ENCODE measurements at places on chromosomes 16 and 17.

DNA sequence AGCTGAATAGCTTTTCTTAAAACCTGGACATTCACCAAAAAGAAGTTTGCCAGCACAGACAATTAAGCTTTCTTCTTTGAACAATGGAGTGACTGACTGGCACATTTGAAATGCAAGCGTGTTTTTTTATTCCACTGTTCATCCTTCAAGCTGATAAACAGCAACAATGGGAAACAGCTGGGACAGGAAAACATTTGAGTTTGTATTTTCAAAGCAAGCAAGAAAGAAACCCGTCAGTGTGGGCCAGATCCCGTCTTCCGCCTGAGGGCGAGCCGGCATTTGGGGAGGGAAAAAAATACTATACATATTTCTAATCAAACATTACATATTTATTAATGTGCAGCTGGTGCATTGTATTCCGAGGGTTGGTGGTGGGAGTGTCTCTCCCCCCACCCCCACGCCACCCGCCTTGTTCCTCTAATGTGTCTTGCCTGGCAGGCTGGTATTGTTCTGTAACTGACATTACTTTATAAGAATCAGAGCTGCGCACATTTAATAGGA is 94.3 kb downstream of the CYLD start:
- DNase-seq = no peak

- DNase-seq = no peak
These were observed 424.7 kb upstream of the MAF start for GRCh38 chr16:80025236-80025635.

GRCh38 chr17:42120770-42121769 is at the start of gene KAT2A:
Gene KAT2A (minus strand): TSS chr17:42121367. CDS start chr17:42121304, 63 bp downstream.
- DNase-seq = peak; percentile 82

DNA sequence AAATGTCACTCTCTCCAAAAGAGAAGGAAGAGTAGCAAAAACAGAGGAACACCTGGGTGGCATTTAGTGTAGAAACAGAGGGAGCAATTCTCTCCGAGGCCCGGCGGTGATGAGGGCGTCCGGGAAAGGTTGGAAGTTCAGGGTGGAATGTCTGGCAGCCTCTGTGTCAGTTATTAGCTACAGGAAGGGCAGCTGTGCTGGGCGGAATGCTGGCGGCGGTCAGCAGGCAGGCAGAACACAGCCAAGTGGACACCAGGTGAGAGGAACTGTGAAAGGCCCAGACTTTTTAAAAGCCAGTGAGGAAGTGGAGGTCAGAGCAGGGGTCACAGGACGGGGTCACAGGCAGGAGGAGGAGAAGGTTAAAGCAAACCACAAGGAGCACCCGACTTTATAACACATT is 238.1 kb downstream of the NTN1 start:
- no peak for DNase-seq

DNA sequence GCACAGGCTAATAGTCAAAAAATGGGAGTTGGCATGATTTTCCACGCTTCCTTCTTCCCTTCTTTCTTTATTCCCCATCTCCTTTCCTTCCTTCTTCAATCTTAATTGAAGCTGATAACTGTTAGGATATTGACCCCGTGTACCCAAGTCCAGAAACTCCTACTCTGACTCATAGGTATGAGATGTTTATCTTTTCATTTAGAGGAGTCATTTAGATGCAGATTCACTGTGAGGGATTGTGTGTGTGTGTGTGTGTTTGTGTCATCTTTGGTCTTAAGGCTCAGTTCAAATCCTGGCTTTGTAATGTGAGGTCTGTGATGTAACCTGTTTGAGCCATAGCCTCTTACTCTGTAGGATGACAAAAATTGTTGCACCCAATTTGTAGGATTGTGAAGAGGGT is 332.0 kb upstream of the MAF start:
- peak; percentile 5 for DNase-seq

- peak; percentile 74 for DNase-seq
These were observed 181.2 kb upstream of the TBX2 start for GRCh38 chr17:61218438-61218837.

DNA sequence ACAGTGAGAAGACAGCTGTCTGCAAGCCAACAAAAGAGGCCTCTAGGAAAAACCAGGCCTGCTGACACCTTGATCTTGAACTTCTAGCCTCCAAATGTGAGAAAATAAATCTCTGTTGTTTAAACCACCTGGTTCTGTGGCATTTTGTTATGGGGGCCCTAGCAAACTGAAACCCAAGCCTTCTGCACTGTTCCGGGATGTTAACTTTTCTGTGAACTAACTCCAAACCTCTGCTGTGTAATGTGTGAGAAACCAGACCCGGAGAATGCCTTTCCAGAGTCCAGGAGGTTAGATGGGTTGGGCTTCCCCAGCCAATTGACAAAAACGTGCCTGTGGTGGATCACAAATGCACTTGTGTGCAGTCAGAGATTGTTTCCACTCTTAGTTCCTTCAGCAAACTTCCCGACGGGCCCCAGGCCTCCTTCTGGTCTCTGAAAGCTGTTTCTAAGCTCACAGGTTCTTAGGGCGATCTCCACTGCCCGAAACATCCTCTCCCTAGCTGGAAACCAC is 13.6 kb upstream of the GGA2 start:
- no peak for DNase-seq

- DNase-seq = no peak
These were observed 143.5 kb downstream of the MYO1D start for GRCh38 chr17:32733401-32733800.

- DNase-seq = no peak
These were observed 339.4 kb downstream of the SEC14L1 start for GRCh38 chr17:77480199-77480508.

DNA sequence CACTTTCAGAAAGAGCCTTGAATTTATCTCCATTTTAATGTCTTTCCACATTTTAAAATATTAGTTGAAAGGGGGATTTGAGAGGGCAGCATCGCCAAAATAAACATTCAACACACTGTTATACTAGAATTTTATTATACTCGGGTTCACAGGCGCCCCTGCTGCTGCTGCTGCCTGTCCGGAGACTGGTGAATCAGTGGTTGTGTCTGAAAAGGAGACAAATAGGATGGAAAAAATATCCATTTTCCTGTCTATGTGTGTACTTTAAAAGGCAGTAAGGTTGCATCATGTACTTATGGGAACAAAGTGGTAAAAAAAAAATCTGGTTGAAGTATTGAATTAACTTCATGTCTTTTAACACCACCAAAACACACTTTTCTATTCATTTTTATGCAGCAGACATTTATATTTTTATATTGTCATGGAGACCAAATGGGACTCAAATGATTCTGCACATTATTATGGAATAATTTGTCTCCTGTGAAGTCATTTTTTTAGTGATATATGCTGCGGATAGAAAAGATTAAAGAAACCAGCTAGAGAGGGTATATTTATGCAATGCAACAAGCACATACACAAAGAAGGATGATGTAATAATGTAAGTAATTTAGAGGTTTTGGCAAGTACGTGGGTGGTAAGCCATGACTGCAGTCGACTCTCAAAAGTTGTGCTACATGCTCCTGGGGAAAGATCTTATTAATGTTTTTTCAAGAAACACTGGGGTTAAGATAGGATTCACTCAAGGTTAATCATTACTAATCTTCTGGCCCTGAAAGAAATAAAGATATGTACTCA is 759.0 kb upstream of the SOX9 start:
- DNase-seq = peak; percentile 64

DNA sequence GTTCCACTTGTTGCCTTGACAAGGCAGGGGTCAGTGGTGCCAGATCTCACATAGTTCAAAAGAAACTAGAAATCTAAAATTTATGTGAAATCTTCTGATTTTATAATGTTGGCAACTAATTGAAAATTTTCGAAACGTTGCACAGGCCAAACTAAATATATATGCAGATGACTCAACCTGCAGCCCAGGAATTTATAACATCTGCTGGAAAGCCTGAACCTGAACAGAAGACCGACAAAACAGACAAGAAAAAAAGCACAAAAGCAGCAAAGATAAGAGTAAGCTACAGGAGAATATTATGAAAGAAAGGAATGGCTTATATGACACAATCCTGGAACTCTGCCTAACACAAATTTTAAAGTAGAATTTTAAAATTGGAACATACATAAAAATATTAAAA is 207.6 kb downstream of the CEP112 start:
- DNase-seq = peak; percentile 78

DNA sequence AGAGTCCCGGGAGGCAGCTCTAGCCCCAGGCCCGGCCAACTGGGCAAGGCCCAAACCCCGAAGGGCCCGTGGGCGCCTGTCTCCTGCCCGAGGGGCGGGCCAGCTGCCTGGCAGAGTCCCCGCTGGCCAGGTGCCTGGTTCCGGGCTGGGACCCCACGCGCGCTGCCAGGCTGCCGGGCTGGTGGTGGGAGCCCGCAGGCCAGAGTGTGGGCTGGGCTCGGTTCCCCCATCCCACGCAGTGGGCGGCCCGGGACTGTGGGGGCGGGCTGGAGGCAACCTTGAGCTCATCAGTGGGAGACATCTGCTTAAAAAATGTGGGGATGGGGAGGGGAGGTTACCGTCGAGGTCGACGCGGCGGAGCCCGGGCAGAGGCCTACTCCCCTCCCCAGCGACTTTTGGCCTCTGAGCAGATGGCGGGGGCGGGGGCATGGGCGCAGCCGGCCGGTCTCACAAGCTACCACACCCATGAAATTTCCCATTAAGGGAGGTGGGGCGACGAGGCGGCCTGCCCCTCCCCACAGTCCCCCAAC is 176.4 kb upstream of the GSE1 start:
- no peak for DNase-seq

GRCh38 chr17:64385187-64386083 is 5.2 kb downstream of the PECAM1 start:
- DNase-seq = peak; percentile 90

DNA sequence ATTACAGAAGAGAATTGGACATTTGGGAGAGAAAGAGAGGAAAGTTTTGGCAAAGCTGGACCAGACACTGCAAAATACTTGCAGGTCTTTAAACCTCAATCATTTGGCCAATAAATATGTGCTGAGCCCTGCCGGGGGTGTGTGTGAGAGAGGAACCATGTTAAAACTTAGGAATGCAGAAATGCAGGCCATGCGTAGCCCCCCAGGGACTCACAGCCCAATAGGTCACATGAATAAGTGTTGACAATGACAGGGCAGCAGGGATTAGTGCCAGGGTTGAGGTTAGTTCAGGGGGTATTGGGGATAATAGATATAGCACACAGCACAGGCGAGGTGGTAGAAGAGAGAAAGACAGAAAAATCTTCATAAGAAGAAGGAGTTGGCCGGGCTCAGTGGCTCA is 113.3 kb upstream of the ADAMTS18 start:
- no peak for DNase-seq

DNA sequence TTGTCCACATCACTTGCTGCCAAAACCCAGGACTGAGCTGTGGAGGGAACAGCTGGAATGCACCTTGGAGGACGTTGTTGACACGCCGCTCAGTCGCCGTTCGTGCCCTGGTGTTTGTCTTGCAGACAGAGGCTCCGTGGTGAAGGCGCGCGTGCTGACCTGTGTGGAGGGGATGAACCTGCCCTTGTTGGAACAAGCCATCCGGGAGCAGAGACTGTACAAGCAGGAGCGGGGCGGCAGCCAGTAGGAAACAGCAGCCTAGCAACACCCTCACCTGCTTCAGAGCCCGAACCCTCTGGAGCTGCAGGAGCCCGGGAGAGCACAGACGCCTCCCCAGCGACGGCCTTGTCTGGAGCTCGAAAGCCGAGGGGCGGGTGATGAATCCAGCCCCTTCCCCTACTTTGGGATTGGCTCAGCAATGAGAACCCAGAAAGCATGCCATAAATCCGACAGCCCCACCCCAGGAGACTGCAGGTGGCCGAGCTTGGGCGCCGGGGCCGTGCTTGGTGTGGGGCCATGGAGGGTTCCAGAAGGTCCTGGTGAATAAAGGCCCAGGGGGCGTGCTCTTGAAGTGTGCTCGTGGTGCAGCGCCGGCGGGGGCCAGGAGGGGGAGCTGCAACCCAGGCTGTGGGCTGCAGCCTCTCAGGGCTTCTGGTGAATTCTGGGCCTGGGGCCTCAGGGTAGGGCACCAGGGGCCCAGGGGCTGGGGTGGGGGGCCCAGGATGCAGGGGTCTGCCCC is 470 bp upstream of the CDK3 start:
- DNase-seq = peak; percentile 53

GRCh38 chr17:14775731-14776492 is 475.0 kb downstream of the HS3ST3B1 start:
- DNase-seq = peak; percentile 61

DNA sequence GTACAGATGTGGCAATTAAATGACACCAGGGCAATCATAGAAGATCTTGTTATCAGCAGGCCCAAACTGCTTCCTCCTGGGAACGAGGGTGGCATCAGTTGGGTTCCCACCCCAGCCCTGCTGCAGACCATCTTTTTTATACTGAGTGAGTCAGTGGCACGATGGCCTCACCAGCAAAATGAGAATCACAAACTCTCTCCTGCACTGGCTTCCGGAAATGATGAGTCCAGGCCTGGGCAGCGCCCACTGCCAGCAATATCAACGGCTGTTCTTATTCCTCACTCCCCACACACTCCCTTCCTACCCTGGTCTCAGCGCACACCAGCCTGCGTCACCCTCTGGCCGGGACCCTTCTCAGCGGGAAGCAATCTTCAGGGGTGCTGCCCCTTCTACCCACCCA is 340.3 kb downstream of the FOXL1 start:
- DNase-seq = no peak

DNA sequence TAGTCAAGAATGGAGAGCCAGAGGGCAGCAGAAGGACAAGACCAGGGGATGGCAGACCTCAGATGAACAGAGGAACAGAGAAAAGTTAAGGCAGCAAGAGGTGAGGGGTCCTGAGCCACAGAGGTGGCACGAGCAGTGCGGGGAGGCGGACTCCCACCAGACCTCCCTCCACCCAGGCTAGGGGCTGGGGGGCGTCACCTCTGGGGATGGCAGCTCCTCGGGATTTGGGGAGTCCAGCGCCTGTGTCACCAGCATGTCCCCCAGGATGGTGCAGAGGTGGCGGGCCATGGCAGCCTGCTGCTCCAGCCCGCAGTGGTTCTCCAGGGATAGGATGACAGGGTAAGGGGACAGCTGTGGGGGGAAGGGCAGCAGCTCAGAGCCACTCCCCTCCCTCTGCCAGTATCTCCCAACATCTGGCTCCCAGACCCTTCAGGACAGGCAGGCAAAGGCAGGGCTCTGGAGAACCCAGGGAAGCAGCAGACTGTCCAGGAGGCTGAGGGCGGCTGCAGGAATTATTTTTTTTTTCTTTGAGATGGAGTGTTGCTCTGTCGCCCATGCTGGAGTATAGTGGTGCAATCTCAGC is 15.8 kb downstream of the PLCD3 start:
- DNase-seq = no peak

DNA sequence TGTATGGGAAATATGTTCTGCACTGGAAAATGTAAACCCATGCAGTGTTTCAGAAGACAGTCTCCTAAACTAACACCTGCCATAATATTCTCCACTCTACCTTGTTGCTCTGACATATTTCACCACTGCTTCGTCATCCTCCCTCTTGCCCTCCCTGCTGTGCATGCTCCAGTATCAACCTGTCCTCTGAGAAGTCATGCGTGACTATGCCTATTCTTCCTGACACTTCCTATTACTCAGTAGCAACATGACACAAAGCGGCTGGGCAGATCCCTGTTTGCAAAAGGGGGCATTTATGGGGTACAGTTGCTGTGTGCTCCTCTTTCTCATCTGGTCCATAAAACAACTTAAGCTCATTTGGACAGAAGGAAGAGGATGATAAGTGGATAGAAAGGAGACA is 805.6 kb upstream of the EEF2KMT start:
- no peak for DNase-seq
